Left lung (tissue), 14 donors: ENCODE measurements at places on chromosomes 12 and 14.

- no peak for DNase-seq
- H3K27me3 ChIP-seq = no peaks in the 10 kb centered on the region
Measured at GRCh38 chr12:13187399-13187798, 9.1 kb upstream of the EMP1 start.

GRCh38 chr12:41468341-41468740 lies 280.2 kb downstream of the PDZRN4 start:
- no peak for DNase-seq
- no peaks in the 10 kb centered on the region for H3K4me1 ChIP-seq
- H3K27ac ChIP-seq = no peak overlapping the region
- no peaks in the 10 kb centered on the region for H3K36me3 ChIP-seq

GRCh38 chr12:130775953-130776856 lies 60.1 kb upstream of the RIMBP2 start:
- H3K27ac ChIP-seq = no peak overlapping the region
- H3K27me3 ChIP-seq = peaks cover 43% of the 10 kb centered on the region
- H3K36me3 ChIP-seq = no peaks in the 10 kb centered on the region
- peaks cover 6% of the 10 kb centered on the region for H3K4me1 ChIP-seq
- no peak overlapping the region for H3K4me3 ChIP-seq

DNA sequence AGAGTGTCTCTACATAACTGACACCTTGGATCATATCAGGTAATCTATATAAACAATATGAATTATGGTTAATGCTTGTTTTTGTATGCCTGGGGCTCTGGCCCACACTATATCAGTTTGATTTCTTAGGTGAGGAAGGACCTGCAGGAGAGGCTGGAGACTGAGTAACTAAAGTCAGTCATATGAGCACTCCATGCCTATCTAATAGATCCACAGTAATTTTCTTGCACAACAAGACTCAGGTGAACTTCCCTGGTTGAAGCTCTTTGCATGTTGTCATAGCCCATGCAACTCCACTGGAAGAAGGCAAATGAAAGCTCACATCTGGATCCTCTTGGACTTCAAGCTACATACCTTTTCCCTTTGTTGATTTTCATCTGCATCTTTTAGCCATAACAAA lies 62.3 kb downstream of the CDK17 start:
- H3K27me3 ChIP-seq = no peaks in the 10 kb centered on the region
- no peak for DNase-seq
- H3K4me3 ChIP-seq = no peak overlapping the region
- H3K27ac ChIP-seq = no peak overlapping the region
